ENCODE measurements at places on chromosomes 1 and 21. TPM values are rescaled to one million over a fixed set of nuclear protein-coding genes. Genes with fewer than 3 reads are reported as not detected.

Gene TTLL7
- 0.89 TPM for total RNA-seq

Gene GBP4
- 29.1 TPM for total RNA-seq

Gene ACKR1
- total RNA-seq, result not detected

Gene EXTL1
- total RNA-seq, result 0.14 TPM

Gene DCST2
- 1.4 TPM for total RNA-seq

Gene KRTAP11-1
- not detected for total RNA-seq

Gene LAMC1
- 0.27 TPM for total RNA-seq

Gene TP73
- total RNA-seq, result not detected

Gene ARTN
- total RNA-seq, result 2.2 TPM

Gene CYP4A11
- not detected for total RNA-seq

Gene PPIAL4G
- 4.6 TPM for total RNA-seq

Gene ETV3
- 67.6 TPM for total RNA-seq

Gene PAX7
- not detected for total RNA-seq

Gene ADCY10
- total RNA-seq, result 0.66 TPM

Gene TMOD4
- 2.5 TPM for total RNA-seq

Gene SPAG17
- not detected for total RNA-seq

Gene GJB5
- total RNA-seq, result not detected

Gene KDF1
- total RNA-seq, result 2.2 TPM

Gene PLXNA2
- 1.6 TPM for total RNA-seq

Gene FLG2
- total RNA-seq, result not detected

Gene ATAD3C
- 2.0 TPM for total RNA-seq

Gene GUCA2A
- total RNA-seq, result not detected

Gene CELA3A
- not detected for total RNA-seq

Gene ATP6V1G3
- not detected for total RNA-seq

Gene LCE1B
- not detected for total RNA-seq
